ENCODE measurements at places on chromosomes 16 and 17.

DNA sequence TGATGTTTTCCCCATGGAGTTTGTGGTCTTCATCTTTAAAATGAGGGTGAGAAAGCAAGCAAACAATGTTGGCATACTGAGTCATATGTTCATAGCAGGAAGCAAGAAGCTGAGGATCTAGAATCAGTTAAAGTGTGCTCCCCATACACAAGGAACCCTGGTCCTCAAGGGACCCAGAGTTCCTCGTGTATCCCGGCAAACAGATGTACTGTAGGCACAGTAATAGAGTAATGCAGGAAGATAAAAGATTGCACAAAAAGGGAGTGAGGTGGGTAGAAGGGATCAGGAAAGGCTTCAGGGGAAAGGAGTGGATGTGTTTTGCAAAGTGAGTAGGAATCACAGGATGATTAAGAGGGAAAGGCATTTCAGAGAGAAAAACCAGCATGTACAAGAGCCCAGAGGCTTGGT is 412.3 kb upstream of the CDH11 start:
- no peak for DNase-seq

DNA sequence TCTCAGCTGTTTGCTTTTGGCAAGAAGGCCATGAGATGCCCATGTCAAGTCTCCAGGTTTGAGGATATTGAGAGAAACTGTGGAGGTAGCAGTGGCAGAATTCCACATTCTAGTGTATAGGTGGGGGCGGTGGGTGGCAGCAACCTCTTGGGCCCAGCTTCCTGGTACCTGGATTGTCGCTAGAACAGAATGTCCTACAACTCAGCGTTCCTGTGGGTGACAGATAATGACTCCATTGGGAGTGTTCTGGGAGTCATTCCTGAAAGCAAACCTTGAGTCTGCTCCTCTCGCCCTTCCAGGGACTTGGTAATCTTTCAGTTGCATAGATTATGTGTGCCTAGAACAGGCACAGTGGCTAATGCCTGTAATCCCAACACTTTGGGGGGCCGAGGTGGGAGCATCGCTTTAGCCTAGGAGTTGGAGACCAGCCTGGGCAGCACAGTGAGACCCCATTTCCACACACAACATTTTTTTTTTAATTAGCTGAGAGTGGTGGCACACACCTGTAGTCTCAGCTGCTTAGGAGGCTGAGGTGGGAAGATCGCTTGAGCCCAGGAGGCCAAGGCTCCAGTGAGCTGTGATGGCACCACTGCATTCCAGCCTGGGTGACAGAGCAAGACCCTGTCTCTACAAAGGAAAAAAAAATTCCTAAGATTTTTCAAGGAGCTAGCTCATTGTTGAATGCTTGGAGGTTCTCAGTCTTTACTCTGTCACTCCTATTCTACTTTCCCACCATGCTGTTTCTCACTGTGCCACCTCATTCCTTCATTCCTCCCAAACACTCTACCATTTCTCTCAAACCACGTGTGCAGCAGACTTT is 37.9 kb upstream of the METTL16 start:
- no peak for DNase-seq

GRCh38 chr17:58822148-58823050 is 66.7 kb downstream of the PPM1E start:
- no peak for DNase-seq

DNA sequence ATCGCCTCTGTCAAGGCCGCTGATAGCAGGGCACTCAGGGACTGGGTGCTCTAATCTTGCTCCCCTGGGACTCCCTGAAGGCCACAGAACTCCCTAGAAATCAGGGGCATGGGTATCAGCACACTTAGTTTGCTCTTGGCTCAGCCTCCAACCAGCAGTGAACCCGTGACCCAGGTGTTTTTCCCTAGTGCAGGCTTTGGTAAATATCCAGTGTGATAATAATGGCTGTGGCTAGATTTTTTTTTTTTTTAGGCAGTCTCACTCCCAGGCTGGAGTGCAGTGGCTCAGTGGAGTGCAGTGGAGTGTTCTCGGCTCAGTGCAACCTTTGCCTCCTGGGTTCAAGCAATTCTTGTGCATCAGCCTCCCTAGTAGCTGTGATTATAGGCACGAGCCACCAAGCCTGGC is 10.3 kb downstream of the NUPR1 start:
- DNase-seq = no peak

- DNase-seq = no peak
Measured at GRCh38 chr17:7191571-7192270, 12.6 kb upstream of the ASGR1 start.

DNA sequence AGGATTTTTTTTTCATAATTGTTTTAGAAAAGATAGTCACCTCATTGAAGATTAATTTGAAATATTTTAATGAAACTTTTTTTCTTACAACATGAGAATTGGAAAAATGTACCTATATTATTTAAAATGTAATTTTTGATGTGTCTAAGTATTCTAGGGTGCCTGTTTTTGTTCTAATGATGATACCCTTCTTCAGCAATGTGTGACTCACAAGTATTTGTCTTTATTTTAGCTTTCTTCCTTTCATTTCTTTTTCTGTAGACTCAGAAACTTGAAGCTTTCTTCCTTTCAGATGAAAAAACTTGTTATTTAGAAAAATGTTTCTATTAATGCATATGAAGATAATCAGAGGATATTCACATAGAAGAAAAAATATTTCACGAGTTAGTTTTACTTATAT is 231.8 kb downstream of the BCAS3 start:
- no peak for DNase-seq

GRCh38 chr17:7835814-7836595 is 2.0 kb downstream of the KDM6B start:
- DNase-seq = no peak

GRCh38 chr17:66107731-66108130 is 84.2 kb downstream of the CEP112 start:
- DNase-seq = no peak

Measured in stimulated activated CD8-positive, alpha-beta memory T cell treated with anti-CD3 and anti-CD28 coated beads, Interleukin-2, amount 100 ng/mL, for 1 hour (primary cell).